SW 1271 (cell line): ENCODE measurements at places on chromosomes 6 and 20.

GRCh38 chr20:35303735-35304491, 11.7 kb upstream of the FAM83C start:
- DNase-seq, result peak; percentile 98

DNA sequence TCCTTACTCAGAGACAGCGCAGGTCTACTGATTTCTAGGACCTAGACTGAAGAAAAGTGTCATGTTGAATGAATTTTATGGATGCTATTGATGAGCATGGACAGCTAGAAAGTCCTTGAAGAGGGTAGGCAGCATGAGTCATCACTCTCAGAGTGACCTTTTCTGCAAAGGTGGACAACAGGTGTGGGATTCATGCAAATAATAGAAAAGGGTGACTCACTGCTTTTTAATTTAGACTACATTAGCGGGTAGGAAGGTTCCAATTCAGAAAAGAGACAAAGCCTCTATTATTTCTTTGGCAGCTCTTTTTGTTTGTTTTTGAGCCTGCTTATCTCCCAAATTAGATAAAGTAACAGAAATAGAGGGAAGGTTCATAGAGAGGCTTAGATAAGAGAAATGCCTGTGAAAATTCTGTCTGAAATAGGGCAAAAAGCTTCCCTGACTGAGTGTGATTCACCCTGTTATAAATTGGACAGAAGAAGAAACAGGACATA, 191.4 kb downstream of the TENT5A start:
- no peak for DNase-seq

GRCh38 chr6:161168281-161168891, 105.5 kb downstream of the AGPAT4 start:
- peak; percentile 72 for DNase-seq

DNA sequence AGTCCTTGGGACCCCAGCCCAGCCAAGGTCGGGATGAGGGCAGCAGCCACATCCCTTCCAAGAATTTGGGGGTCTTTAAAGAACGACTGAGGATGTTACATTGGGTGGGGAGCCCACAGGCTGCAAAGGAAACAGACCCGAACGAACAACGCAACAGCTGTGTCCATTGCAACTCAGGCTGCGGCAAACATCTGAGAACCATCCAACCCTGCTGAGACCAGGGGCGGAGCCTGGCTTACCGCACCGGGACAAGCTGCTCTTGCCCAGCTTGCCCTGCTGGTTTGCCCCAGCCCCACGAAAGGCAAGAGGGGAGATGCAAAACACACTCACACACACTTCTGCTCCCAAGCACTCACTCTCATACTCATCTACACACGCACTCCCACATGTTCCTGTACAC, 21.5 kb upstream of the TAF4 start:
- DNase-seq, result no peak

GRCh38 chr20:2151858-2152281, 50.2 kb downstream of the STK35 start:
- DNase-seq, result no peak

DNA sequence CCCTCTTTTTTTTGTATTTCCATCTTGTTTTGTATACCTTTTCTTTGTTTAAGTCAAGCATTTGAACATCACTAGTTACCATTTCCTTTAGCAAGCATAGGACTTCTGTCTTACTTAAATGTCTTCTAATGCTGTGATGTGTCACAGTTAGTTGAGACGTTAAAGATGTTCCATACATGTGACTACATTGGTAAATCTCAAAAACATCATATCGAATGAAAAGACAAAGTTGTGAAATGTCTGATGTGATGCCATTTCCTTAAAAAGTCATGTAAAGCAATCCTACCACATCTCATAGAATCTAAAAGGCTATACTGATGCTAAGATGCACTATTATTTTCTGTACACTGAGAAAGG, 26.8 kb downstream of the SLC16A10 start:
- no peak for DNase-seq

DNA sequence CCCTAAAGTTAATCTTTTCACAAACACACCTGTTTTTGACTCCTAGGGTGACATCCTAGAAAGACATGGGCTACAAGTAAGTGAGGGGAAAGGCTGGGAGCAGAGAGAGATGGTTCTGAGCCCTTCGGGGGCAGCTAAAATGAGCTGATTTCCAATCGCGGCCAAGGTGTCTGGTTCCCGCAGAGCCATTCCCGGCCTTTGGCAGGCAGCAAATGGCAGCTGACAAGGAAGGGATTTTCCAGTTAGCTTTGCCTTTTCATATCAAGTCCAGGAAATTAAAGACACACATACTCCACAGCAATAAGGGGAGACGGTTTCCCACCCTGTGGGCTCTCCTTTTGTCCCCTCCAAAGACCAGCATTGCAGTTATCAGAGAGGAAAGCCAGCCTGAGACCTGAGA, 228.5 kb downstream of the ZMYND8 start:
- no peak for DNase-seq

- DNase-seq, result no peak
These were observed 18.0 kb downstream of the HECA start for GRCh38 chr6:139152892-139153271.

- no peak for DNase-seq
These were observed 42.8 kb downstream of the SLC35B3 start for GRCh38 chr6:8392569-8392968.

DNA sequence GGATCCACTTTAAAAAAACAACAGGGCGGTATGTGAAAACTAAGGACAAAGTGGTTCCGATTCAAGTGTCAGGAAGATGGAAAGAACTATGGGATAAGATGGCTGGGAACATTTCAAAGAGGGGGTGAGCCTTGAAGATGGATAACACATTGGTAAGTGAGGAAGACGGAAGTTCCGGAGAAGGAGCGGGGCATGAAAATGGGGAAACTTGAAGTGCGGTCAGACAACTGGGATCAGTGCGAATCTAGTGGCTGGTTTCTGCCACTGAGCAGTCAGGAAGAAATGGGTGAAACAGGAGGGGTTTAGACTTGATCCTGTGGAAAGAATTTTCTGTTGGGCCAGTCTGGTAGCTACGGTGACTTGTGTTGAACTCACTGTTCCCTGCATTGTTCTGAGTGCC, 1.2 kb downstream of the NAA20 start:
- DNase-seq, result no peak

DNA sequence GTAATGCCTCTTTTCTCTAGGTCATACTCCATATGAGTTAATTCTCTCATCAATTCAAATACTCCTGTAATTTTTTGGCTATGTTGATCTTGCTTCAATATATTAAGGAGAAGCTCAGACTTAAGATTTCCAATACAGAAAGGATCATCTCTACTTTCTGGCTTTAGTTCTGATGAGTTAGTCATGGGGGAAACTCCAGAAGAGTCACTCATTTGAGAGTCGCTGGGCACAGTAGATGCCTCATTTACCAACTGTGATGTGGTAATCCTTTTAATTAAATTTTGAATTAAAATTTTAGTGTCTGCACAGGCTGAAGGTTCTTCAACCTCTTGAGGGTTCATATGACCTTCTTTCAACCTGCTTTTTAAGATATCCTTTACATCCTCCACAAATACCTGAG, 38.5 kb downstream of the DST start:
- DNase-seq, result no peak

DNA sequence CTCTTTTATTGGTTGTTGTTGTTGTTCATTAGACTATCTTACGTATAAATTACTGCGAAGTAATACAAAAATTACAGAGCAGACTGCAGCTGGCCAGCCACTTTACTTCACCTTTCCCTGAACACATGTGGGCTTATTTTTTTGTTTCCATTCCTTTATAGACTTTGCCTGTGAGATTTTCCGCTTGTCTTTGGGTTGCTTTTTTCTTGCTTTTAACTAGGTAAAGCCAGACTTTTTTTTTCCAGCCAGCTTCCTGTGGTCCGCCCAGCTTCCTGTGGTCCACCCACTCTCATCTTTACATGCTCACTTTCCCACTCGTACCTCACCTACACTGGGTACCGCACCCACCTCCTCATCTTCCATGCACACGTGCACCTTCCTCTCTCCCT, 79.0 kb downstream of the IPCEF1 start:
- DNase-seq, result no peak

DNA sequence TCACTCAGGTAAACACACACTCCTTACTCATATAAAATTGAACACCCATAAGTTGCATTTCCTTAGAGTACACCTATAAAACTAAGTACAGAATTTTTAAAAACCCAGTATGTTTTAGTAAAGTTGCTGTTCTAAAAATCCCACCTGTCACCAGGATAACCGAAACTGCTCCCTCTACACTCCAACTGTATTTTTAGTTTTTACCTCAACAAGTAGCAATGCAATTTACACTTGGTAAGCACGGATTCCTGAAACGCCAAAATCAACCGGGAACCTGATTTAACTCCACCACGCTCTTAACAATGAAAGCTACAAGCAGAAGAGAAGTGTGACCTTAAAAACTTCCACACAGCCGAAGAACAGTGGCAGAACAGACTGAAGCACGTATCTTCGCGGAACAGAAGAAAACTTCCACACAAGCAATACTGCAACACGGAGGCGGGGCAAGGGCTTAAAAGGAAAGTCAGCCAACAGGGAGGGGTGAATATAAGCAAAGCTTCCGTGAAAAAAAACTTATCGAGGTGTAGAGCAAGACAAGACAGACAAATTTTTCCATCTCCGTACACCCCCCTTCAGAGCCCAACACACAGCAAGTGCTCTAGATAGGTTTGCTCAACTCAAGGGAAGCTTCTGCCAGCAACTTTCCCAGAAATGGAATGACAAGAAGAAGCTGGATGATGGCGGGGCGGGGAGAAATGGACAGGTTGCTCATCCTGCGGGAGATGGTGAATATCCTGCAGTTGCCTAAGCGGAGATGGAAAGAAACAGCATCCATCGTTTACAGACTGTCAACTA, 1.4 kb downstream of the STAU1 start:
- DNase-seq, result no peak

- no peak for DNase-seq
These were observed 89.0 kb downstream of the LRFN2 start for GRCh38 chr6:40498148-40498547.

DNA sequence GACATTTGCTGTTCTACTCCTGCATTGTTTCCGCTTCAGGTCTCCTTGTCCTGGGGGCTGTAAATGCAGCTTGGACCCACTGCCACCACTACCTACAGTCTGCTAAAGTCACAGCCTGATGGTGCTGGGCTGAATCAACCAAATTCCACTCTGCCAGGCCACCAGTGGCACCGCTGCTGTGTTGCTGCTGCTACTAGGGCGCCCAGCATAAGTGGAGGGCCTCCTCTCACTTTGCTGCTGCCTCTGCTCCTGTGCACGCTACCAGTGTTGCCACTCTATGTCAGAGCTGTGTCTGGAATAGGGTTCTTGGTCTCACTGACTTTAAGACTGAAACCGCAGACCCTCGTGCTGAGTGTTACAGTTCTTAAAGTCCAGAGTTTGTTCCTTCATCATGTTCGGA, 1.4 kb upstream of the SSR1 start:
- no peak for DNase-seq

GRCh38 chr6:164563924-164564323, 745.5 kb downstream of the C6orf118 start:
- no peak for DNase-seq

GRCh38 chr6:15768999-15769398, 106.2 kb upstream of the DTNBP1 start:
- no peak for DNase-seq

- DNase-seq, result no peak
These were observed 368.5 kb downstream of the TBC1D32 start for GRCh38 chr6:120965814-120966213.

DNA sequence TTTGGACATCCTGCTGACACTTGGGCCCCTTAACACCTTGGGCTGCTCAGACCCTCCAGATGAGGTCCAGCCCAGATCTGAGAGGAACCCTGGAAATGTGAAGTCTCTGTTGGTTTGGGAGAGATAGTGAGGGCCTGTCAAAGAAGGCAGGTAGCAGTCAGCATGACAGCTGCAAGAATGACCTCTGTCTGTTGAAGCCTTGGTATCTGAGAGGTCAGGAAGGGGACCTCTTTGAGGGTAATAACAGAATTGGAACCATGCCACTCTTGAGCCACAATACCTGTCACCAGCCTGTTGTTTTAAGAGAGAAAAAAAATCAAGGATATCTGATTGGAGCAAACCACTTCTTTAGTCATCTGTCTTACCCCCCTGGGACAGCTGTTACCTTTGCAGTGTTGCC, 4.2 kb downstream of the SYS1 start:
- no peak for DNase-seq

- no peak for DNase-seq
These were observed 420.1 kb downstream of the NKAIN2 start for GRCh38 chr6:124223611-124224345.

GRCh38 chr6:33699131-33699530, 12.4 kb downstream of the UQCC2 start:
- DNase-seq, result no peak

DNA sequence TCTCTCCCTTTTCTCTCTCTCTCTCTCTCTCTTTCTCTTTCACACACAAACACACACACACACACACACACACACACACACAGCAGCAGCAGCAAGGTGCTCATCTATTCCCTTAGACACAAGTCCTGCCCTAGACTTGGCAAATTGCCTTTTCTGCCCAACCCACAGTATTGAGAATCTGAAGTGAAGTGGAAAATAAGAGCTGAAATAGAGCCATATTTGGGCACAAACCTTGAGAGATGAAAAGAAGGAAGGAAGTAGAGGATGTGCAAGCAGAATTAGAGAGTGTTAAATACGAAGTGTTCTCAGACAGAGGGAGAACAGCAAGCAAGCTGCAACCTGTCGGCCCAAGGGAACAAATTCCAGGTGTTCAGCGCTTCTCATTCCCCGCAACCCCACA, 557.5 kb upstream of the NOX3 start:
- DNase-seq, result no peak

DNA sequence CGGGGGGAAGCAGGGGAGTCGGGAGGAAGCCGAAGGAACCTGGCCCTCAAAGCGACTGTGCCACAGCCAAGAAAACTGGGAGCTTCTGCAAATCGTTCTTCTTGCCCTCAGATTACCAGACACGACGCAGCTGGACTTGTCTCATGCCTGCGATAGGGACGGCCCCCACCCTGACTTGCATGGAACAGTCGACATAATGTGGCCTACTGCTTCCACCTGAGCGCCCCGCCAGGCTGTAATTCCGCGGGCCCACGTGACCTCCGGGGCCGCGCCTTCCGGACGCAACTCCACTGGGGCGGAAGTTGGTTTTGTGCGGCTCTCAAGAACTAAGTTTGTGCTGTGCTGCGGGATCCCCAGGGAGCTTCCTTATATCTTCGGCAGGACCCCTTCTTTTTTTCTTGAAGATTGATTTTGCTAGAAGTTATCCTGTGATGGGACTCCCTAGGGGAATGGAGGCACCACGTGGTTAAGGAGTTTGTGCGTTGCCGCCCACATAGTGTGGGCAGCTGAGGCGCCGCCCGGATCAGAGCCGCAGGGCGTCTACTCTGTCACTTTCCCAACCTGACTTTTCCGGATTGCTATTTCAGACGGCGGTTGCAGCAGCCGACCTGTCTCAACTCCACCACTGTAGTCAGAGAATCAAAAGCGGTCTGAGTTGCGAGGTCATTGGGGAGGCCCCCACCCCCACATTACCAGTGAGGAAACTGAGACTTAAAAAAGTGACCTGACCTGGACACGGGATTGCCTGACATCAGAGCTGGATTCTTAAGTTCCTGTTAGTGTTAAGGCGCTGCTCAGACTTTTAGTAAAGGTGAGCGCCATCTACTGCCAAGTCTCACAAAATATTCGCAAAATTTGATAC, 540 bp upstream of the CD164 start:
- peak; percentile 81 for DNase-seq

- DNase-seq, result peak; percentile 78
These were observed 50.9 kb upstream of the EZR start for GRCh38 chr6:158869826-158870648.
